ENCODE measurements at places on chromosomes 3 and 15.

- no peak for DNase-seq
Observed at GRCh38 chr3:172538368-172539151, 15.3 kb upstream of the TNFSF10 start.

DNA sequence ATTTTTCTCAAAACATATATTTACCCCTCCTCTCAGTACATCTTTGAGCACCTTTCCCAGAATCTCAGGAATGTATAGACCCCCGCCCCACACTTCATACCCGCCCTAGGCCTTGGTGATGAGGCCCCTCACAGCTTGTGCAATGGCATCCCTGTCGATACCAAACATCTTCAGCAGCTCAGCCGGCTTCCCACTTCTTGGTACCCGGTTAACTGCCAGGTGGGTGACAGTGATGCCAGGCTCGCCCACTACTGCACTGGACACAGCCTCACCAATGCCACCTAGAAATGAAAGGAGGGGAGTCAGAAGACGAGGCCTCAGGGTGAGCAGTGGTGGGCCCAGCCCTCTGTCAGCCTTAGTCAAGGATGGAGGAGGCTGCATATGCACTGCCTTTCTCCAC lies 30.2 kb downstream of the TKT start:
- no peak for DNase-seq

DNA sequence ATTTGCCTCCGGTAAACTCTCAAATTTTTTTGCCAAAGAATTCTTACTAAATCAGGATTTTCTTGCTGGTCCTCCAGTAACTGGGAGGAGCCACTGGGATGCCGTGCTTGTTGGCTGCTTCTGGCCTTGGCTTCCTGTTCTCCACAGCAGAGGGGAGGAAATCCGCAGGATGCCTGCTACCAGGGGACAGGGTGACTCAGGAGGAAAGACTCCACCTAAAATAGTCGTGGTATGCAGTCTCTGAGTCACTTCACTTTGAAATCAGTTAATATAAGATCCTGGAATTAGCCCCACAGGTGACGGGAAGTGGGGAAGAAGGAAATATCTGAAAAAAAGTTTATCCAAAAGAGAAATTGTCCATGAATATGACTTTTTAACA lies 6.5 kb upstream of the TM4SF18 start:
- no peak for DNase-seq

- no peak for DNase-seq
Observed at GRCh38 chr3:72748659-72749058, 99.6 kb downstream of the SHQ1 start.

DNA sequence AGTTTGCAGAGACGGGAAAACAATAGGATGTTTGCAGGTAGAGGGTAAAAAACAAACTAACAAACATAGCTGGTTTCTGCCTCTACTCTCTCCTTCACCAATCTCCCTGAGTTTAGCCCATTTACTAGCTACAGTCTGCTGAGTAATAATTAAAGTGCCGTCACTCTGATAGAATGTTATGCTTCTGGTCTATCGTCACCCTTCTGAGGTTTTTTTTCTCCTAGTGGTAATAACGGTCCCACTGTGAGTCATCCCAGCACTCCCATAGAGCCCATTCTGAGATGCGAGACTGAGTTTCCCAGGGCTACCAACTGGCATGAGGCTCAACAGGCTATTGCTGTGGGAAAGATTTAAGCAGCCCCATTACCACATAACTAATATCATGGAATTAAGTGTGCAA lies 56.4 kb downstream of the PLAAT1 start:
- DNase-seq: no peak

DNA sequence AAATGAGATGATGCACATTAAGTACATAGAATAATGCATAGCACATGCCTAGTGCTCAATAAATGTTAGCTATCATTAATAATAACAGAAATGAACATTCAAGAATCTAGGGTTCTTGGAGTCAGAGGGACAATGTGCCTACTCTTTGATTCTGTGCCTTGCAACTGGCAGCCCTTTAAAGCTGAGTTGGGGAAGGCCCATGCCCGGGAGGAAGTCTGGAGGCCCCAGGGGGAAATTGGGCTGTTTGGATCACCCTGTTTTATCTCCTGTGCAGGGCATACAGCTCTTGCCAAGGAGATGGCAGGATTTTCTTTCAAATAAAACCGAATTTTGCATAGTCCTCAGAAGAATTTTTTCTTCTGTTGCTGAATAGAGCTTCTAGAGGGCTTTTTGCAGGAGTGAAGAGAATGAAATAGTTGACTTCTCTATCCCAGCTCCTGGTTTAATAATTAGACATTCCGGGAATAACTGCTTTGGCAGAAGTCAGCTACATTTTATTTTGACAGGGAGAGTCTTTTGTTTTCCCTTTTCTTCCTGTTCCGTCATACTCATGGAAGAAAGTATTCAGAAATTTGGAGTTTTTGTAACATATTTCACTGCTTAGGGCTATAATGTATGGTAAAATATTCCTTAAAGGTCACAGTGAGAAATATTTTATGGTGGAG lies 18.0 kb upstream of the KCNAB1 start:
- no peak for DNase-seq

DNA sequence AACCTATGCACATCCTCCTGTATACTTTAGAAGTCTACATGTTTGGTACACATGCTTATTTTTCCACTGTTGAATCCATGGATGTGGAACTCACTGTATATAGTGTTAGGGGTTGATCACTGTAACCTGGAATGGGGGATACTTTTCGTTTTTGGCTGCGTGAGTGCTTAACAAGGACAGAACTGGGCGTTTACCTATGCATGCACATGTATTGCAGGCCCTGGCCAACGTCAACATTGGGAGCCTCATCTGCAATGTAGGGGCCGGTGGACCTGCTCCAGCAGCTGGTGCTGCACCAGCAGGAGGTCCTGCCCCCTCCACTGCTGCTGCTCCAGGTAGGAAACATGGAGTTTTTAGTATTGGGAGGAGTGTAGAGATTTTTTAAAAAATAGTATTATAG lies 2.3 kb downstream of the RPLP1 start:
- no peak for DNase-seq

DNA sequence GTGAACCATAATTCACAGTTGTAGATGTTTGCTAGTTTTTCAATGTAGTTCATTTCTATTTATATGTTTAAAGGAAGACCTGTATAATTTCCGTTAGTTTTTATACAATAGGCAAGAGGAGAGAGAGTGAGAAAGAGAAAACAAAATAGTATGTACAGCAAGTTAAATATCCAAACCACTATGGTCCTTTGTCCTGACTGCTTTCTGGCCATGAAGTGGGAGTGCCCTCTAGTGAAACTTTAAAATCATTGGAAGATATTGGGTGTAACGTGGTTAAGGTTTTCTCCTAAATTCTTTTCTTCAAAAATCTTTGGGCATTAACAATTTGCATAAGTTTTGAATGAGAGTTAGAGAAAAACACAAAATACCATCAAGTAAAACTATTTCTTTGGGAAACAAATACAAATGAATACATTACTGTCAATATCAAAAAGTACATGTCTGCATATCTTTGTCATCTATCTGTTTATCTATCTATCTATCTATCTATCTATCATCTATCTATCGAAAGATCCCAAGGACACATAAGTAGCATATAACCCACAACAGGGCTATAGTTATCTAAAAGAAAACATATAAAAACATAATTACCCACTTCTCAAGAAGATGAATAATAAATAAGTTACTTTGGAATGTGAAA lies 534.6 kb upstream of the ATP11B start:
- DNase-seq: no peak

DNA sequence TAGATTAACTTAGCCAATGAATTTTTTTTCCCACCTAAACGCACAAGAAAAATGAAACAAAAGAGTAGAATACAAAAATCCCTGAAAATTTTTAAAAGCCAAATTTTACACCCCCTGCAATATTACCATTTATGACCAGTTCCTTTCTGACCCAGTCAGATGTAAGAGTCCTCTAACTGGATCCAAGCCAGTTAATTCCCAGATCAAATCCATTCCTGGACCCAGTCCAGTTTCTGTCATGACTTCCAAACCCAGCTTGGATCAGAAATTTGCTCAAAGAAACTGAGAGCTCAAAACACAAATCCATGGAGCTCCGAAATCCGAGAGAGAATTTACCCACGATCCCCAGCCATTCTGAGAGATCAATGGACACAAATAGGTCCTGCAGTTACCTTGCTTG lies 17.0 kb upstream of the ALDH1L1 start:
- DNase-seq: no peak

- no peak for DNase-seq
Observed at GRCh38 chr3:42544492-42545283, 37.1 kb downstream of the SEC22C start.
